ENCODE measurements at places on chromosomes 4 and X.

- no peak for DNase-seq
These were observed 31.2 kb upstream of the TSPAN5 start for GRCh38 chr4:98689507-98690174.

- DNase-seq: no peak
These were observed 65.6 kb downstream of the OR13H1 start for GRCh38 chrX:131609480-131609879.

- no peak for DNase-seq
These were observed 18.5 kb downstream of the SLC25A5 start for GRCh38 chrX:119486745-119487144.

- DNase-seq: no peak
These were observed 4.2 kb upstream of the MSANTD1 start for GRCh38 chr4:3244747-3245146.

- DNase-seq: no peak
These were observed 28.6 kb downstream of the SCLT1 start for GRCh38 chr4:129064717-129065116.

DNA sequence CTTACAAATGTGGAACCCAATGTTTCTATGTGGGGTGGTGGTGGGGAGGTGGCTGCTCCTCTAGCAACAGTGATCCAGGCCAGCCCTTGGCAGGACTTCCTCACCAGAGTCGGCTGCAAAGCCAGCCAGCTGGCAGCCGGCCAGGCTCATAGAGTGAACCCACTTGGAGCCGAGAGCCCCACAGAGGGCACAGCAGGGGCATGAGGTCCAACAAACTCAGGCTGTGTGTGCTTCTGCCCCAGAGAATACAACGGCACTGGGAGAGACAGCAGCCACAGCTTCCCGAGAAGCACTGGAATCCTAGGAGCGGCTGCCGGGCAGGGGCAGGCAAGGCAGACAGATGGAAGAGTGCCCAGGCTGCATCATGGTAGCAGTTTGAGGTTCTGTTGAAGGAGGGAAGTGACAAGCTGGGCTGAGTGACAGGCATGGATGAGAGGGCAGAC is 23.5 kb upstream of the SOWAHD start:
- no peak for DNase-seq
